ENCODE measurements at places on chromosomes 13 and 19.
A peak's percentile ranks its signal among the peaks of the same experiment; 100 is the strongest.

- DNase-seq, result no peak
Observed at GRCh38 chr13:49464621-49465325, 20.7 kb downstream of the SETDB2 start.

GRCh38 chr13:110914331-110915056, 375 bp downstream of the ANKRD10 start:
- peak; percentile 74 for DNase-seq

DNA sequence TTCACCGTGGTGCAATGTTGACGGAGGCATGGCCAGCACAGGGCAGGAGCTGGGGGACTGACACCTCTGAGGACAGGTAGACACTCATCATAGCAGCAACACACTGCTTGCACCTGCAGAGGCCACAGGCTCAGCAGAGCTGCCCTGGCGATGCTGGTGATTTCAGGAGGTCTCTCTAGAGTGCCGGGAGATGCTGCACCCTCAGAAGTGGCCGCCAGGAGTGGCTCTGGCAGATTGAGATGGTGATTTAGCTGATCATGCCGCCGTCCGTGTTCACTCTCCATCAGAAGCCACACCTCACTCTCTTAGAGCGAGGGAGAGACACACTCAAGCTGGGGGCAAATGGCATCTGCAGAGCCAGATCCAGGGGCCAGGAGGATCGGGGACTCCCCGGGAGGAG, 244.6 kb upstream of the SGCG start:
- DNase-seq, result no peak

DNA sequence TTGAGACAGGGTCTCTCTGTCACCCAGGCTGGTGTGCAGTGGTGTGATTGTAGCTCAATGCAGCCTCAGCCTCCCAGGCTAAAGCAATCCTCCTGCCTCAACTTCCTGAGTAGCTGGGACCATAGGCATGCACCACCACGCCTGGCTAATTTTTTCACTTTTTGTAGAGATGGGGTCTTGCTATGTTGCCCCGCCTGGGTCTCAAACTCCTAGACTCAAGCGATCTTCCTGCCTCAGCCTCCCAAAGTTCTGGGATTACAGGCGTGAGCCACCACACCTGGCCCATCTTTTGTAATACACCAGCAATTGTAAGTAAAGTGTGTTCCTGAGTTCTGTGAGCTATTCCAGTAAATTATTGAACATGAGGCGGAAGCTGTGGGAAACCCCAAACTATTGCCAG, 6.7 kb downstream of the PLA2G4C start:
- DNase-seq, result no peak

- DNase-seq, result no peak
Observed at GRCh38 chr13:63024458-63024857, 1608.8 kb upstream of the PCDH20 start.

GRCh38 chr19:14475251-14476073, at the start of gene PTGER1:
Gene PTGER1 (minus strand): TSS chr19:14475354. CDS start chr19:14474320, 1,034 bp downstream.
- no peak for DNase-seq

GRCh38 chr13:42747399-42747873, 33.9 kb upstream of the FAM216B start:
- DNase-seq, result no peak

DNA sequence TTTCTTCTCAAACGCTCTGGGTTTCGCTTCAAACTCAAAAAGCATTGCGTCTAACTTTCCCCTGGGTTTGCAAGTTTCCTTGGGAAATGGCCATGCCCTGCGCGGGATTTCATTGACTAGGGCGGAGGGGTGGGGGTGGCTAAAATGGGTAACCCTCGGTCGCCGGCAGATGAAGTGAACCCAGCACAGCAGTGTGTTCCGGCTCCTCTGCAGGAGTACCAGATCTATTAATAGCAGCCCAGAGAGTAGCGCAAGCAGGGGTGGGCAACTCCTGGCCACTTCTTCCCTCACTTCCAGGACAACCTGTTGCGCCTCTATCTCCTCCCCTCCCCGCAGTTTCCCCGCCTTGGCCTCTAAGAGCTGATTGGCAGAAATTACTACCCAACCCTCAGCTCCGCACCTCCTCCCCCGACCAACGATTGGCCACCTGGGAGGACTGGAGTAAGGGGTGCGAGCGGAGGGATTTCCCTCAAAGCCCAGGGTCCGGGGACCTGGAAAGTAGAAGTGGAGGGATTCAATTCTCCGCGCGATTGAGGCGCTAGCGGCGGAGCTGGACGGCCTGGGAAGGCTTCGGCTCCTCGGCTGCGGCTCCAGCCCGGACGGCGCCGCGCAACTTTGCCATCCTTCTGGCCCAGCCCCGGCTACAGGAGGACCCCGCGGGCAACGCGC, at the start of gene FREM2:
FREM2 (plus strand) TSS at position 501 of the 669 bp plus-strand sequence. CDS start 268 bp downstream, outside the sequence.
- no peak for DNase-seq

GRCh38 chr13:90773681-90774080, 573.8 kb upstream of the MIR17HG start:
- DNase-seq, result no peak

DNA sequence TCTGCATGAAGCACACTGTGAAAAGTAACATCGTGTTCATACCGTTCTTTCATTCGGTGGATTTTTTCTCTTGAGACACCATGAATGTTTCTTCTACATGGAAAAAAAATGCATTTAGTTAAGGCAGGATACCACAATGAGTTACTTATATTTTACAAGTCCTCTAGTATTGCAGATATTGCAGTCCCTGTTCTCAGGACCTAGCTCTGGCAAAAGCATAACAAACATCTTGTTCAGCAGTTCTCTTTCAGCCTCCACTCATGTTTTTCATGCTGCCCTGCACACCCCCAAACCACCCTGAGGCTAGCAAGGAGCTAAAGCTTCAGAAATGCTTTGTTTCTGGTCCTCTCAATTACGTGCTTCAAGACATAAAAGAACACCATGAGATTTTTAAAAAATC, 24.8 kb downstream of the N4BP2L1 start:
- no peak for DNase-seq

DNA sequence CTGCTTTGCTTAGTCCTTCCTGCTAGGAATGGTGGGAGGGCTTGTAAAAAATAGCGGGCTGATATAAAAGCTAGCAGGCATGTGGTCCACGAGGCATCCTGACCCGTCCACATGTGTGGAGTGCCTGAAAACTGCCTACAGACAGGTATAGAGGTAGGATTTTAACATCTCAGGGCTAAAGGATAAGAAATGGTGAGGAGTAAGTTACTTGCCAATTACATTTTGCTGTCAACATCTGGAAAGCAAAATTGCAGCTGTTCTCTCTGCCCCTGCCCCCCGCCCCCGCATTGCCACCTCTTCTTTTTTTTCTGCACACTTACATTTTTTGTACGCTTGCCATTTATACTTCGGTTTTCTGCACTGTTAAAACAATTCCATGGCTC, 21.0 kb downstream of the NFIX start:
- DNase-seq, result no peak

- peak; percentile 32 for DNase-seq
Observed at GRCh38 chr19:17090583-17090982, 15.0 kb downstream of the MYO9B start.

DNA sequence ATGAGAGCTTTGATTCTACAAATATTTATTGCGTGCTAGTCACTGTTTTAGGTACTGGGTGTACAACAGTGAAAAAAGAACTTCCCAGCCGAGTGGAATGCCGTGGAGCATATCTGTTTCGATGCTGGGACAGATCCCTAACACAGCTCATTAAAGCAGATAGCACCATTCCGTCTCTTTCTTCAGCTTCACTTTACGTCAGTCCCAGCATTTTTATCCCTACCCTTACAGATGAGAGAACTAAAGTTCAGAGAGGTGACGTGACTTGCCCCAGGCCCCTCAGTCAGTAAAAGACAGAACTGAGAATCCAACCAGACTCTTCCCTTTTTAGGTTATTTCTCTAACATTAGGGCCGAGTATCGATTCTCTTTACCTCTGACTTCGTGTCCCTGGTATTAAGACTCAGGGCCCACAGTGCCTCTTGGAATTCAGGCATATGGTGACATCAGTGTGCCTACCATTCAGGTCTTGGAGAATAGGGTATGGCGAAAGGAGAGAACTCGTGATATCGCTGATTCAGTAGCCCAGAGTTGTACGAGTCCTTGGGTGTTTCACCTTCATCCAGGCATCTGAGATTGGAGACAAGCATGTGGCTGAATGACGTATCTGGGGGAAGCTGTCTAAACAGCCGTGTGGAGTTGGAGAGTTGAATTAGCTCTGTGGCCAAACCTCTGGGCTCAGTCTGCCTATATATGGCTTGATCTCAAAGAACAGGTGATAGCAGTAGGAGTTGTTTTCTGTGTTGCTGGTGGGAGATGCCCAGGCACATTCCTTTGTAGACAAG, 27.1 kb downstream of the ACTN4 start:
- no peak for DNase-seq

DNA sequence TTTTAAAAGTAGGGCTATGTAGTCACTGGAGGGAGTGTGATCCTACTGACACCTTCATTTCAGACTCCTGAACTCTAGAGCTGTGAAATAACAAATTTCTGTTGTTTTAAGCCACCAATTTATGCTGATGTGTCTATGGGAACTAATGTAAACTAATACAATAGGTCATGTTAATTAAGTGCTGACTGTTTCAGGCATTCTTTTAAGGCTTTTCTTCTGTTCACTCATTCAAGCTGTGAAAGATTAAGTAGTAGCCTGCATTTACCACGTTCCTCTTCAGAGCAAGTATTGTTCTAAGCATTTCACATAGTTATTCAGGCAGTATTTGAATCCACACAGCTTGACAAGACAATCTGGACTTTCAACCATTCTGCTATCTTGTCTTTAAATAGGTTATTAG, 1135.0 kb downstream of the SLITRK1 start:
- no peak for DNase-seq

DNA sequence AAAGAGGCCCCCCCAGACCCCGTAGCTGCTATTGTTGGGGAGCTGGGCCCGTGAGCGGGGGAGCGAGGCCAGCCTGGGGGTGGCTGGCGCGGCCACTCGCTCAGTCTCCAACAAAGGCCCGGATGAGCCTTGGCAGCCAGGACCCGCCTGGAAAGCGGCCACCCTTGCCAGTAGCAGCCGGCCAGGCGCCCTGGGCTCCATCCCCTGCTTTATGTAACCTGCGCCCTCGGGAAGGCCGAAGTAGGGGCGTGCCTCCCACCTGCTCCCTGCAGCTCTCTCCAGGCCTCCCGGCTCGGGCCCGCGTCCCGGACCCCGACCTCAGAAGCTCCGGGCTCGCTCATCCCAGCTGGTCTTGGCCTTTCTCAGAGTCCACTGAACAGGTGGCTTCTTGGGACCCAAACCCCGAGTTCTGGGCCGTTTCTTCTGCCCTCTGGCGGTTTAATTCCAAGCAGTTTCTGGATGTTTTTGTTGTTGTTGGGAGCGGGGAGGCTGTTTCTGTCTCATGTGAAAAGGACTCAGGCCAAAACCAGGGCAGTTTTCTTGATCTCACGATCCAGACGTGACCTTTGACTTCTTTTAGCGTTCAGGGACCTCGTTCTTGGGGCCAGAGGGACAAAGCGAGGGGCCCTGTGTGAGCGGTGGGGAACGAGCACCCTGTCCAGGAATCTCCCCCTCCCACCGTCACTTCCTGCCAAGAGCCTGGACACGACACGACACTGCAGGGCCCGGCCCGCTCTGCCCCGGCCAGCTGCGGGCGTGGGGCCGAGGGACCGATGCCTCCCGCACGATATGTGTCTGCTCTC, 1.2 kb downstream of the CDC34 start:
- DNase-seq, result peak; percentile 36

- DNase-seq, result no peak
Observed at GRCh38 chr13:80348314-80348713, 7.4 kb upstream of the SPRY2 start.

- no peak for DNase-seq
Observed at GRCh38 chr13:44843403-44843802, 145.9 kb downstream of the NUFIP1 start.

DNA sequence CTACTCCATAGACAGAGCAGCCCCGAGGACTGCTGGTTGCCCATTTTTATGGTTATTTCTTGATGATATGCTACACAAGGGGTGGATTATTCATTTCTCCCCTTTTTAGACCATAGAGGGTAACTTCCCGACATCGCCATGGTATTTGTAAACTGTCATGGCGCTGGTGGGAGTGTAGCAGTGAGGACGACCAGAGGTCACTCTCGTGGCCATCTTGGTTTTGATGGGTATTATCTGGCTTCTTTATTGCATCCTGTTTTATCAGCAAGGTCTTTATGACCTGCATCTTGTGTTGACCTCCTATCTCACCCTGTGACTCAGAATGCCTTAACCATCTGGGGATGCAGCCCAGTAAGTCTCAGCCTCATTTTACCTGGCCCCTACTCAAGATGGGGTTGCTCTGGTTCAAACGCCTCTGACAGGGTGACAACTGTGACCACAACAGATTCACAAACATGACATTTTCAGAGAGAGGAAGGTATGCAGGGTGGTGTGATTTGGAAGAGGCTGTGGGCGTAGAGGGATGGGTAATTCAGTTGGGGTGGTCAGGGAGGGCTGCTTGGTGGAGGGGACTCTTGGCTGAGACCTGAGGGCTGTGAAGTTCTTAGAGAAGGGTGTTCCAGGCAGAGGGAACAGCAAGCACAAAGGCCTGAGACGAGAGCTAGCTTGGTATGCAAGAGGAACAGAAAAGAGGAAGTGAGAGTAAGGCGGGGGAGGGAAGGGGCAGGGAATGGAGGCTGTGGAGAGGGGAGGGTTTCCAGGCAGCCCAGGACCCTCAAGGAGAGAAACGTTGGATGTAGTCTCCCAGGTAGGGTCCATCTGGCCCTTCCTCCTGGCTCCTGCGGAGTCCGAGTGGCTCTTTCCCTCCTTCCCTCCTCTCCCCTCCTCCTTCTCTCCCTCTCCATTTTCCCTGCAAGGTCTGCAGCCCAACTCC, 23.5 kb downstream of the FAM187B start:
- no peak for DNase-seq

DNA sequence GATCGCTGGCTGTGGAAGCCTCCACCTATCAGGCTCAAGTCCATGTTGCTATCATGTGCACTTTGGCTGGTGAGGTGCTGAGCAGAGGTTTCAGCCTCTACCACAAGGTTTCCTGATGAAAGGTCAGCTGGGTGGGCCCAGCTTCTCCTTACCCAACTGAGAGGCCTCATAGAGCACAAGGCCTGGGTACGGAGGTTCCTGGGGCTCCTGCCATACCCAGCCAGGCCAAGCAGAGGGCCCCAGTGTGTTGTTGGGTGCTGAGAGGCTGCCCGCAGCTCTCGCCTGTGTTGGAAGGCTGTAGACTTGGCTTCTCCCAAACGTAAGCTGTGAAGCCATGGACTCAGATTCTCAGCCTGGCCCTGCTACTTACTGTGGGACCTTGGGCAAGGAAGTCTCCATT, 28.2 kb downstream of the ACTN4 start:
- DNase-seq, result no peak

DNA sequence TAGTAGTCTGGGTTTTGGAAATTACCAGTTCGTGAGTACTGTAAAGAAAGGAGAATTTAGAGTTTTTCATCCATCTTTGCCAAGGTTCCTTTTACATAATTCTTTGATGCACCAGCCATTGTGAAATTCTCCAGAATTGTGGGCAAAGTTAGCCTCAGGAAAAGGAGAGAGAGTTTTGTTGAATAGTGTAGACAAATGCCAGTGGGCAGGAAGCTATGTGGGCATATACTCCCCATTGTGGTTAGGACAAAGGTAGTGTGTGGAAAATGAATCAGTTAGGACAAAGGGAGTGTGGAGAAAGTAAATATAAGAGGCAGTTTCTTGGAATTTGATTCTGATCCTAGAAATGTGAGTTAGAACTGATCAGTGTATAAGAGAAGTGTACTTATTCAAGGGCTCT, 67.9 kb downstream of the PCCA start:
- no peak for DNase-seq
